ENCODE measurements at places on chromosomes 2 and 18. TPM values are rescaled to one million over a fixed set of nuclear protein-coding genes. Genes with fewer than 3 reads are reported as not detected.

- DNase-seq, result no peak
These were observed 292.0 kb downstream of the GBX2 start for GRCh38 chr2:235876099-235876679.

UBE2F gene
- total RNA-seq, result 71.9 TPM

TIGD1 gene
- 7.7 TPM for total RNA-seq

DNA sequence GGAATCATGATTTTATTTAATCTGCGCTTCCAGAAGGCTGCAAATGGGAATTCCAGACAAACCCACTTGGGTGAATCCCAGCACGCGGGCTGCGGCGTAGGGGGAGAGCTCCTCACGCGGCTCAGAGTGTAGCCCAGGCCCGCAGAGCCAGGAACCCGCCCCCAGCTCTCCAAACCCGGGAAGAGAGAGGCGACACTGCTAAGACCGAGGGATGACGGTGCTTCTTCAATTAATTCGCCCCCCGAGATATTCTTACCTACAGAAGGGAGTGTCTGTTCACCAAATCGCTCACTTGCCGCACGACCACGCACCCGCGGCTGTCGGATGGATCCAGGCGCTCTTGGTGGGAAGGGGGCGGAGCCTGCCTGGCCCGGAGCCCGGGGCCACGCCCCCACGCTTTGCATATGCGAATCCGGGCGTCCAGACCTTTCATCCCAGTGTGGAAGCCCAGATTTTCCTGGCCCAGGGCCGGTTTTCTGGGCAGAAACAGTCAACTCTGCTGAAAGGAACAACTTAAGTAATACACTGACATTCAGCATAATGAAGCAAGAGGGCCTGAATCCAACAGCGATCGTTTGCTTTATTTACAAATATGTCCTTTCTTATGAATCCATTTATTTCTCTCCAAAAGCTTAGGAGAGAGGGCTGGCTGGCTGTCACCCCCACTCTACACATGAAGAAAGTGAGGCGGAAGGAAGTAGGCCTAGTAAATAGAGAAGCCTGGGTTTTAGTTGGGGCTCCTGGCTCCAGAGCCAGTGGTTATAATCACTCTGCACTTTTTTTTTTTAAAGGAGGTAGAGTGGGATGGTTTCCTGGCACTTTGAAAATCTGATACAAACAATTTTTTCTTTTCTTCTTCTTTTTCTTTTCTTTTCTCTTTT, at the start of gene SLC19A3:
TSS of gene SLC19A3 (minus strand) at position 342 of the 881 bp plus-strand sequence. CDS start 15,710 bp downstream, outside the sequence.
- no peak for DNase-seq

- DNase-seq, result no peak
These were observed 144.8 kb upstream of the GULP1 start for GRCh38 chr2:188146888-188147287.

DNA sequence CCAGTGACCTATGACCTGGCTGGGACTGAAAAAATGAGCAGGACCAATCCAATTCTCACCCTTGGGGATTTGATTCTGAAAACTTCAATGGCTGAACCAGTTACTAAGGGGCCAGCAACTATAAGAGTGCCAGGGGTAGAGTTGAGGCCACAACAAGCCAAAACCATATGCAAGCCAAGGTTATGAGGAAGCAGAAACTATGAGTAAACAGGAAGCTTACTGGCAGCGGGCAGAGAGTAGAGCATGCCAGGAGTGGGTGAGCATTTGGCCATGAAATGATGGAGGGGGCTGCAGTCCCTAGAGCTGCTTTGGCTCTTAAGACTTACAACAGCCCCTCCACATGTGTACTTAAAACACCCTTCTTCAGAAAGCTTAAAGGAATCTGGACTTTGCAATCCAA, 82.4 kb downstream of the RBMS1 start:
- DNase-seq, result peak; percentile 64

DNA sequence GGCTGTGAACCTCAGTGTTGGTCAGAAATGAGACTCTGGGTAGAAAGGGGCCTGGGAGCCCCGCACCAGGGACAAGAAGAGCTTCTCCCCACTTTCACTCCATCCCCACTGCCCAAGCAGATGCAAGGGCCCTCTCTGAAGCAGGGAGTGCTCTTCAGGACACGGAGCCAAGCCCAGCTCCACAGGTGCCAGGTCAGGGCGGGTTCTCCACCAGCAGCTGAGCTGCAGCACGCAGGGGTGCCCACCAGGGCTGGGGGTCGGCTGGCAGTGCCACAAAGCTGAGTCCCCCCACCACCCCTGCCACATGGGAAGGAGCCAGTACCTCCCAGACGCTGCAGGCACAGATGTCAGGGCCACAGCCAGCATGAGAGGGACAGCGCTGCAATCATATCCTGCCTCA, 106.2 kb downstream of the INHBB start:
- no peak for DNase-seq

DNA sequence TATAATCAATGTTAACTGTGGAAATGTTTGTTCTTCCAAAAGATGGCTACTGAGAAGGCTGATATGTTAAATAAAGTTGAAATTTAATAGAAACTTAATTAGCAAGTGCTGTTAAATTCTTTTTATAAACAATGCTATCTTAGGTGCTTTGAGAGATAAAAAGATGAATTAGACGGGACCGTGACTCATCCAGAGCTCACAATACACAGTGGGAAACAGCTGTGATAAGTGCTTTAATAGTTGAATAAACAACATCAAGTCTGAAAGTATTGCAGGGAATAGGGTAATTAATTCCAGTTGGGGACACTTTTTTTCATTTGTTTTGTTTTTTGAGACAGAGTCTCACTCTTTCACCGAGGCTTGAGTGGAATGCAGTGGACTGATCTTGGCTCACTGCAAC, 85.5 kb upstream of the DTNA start:
- DNase-seq, result no peak

GRCh38 chr18:59156316-59156715, 16.6 kb downstream of the SEC11C start:
- no peak for DNase-seq

DNA sequence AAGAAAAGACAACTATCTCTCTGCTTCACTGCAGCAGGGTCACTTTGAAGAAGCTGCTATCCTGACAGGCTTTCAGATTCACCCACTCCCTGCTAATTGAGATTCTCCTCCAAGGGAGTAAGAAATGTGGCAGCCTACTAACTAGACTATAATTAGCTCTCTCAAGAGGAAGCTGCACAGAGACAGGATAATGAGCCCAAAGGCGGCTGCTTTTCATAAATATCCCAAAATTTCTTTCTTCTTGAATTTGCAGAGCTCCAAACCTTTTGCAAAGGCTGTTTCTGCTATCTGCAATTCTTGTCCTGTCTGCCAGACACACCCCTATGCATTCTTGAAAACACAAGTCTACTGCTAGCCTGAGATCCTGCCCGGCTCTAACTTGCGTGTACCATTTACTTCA, 54.0 kb upstream of the RNU4ATAC start:
- no peak for DNase-seq

DNA sequence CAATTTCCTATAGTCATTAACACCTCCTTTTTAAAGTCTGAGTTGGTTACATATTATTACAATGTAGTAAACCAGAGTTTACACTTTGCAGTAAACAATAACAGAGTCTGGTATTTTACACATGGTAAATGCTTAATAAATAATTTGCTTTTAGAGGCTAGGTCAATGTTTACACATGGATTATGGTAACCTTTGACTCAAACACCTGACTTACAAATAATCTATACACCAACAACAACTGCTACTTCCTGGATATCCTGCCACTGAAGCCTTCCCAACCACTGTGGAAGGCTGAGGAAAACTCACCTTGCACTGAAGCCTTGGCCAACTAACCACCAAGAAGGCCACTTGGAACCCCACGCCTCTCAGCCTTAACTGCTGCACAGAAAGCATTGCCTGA, 5.4 kb downstream of the ALS2 start:
- no peak for DNase-seq
